Fibroblast of the aortic adventitia (primary cell): ENCODE measurements at places on chromosomes 2 and 18. TPM values are rescaled to one million over a fixed set of nuclear protein-coding genes. Genes with fewer than 3 reads are reported as not detected.

The HOXD13 gene
- total RNA-seq, result not detected in 2 replicates

The GPR45 gene
- not detected in 2 replicates for total RNA-seq

The GTF3C2 gene
- 27.2 and 33.4 TPM in 2 replicates for total RNA-seq

DNA sequence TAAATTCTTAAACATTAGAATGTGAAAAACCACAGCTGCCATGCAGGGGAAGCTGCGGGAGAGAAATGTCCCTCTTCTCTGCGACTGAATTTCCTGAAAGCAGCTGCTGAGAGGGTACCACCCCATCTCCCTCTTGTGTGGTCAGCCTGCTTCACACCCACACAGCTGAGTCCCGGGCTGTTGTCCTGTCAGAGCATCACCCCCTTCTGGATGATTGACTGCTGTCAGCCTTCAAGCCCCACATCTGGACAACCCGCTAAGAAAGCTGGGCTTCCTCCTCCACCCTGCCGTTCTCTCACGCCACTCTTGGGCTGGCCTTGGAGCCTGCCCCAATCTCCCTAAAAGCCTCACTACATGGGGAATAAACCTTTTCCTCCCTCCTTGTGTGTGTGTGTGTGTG is 26.0 kb downstream of the SH3YL1 start:
- DNase-seq, result no peak

GRCh38 chr2:44934983-44935728 is 6.3 kb upstream of the SIX3 start:
- no peak for DNase-seq

DNA sequence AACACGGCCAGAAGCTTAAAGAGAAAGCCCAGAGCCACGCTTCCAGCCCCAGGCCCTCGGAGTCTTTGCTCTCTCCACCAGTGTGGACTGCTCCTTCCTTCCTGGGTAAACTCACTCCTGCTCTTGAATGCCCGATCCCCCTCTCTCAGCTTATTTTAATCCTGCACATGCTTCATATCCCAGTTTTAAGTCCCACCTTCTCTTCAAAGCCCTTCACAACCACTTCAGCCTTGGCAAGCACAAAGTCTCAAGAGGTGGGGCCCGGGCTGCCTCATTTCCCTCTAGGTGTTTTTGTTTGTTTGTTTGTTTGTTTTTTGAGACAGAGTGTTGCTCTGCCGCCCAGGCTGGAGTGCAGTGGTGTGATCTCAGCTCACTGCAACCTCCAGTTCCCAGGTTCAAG is 21.6 kb upstream of the CREG2 start:
- DNase-seq, result no peak

DNA sequence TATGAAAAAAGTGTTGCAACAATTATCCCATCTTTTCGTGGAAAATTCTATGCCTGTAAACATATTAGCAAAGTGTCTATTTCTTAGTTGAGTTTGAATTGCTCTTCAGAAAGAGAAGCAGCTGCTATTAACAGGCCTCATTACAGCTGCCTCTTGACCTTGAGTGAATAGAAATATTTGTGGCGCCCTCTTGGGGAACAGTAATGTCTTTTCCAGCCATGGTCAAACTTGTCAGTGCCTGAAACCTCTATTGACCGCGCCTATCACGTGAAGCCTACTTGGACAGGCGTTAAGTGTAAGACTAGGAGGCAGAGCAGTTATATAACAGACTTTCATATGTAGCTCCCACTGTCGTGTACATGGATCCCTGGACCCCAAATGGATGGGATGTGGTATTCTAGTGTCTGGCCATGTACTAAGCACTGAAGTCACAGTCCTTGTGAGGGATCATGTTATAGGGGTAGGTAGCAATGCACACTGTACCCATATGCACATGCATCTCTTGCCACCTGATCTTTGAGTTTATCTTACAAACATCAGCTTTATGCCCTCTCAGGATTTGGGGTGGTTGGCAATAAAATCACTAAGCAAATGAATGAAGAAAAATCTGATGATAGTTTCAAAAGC is 245.0 kb downstream of the PTGR3 start:
- DNase-seq, result peak; percentile 67

DNA sequence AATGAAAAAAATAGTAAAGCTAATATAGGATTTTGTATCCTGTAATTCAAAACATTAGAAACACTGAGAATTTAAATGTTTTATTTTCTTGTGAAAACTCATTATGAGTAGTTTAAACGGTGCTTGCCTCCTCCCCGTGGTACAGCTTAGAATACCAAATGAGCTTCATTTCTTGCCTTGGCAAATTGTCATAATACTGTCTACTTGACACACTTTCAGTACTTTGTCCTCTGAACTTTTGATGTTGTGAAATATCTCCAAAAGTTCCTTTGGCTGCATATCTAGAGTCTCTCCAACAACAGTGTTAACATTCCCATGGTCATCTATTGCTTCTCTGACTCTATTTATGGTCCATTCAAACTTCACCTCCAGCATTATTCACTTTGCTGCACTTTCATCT is 61.9 kb upstream of the EPB41L5 start:
- peak; percentile 2 for DNase-seq

- no peak for DNase-seq
These were observed 88.2 kb downstream of the DTNB start for GRCh38 chr2:25585189-25585588.

GRCh38 chr2:128446874-128447537 is 128.3 kb upstream of the HS6ST1 start:
- no peak for DNase-seq

- peak; percentile 80 for DNase-seq
These were observed 50.7 kb downstream of the SFXN5 start for GRCh38 chr2:73020657-73021370.
